ENCODE measurements at places on chromosomes 2 and 18.

DNA sequence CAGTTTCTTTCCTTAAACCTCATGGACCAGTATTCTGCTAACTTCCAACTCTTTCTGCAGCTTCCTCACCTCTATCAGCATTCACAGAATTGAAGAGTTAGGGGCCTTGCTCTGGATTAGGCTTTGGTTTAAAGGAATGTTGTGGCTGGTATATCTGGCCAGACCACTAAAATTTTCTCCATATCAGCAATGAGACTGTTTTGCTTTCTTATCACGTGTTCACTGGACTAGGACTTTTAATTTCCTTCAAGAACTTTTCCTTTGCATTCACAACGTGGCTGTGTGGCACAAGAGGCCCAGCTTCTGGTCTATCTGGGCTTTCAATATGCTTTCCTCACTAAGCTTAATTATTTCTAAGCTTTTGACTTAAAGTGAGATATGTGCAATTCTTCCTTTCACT lies 33.4 kb downstream of the SP3 start:
- DNase-seq, result no peak

- no peak for DNase-seq
These were observed 138.2 kb downstream of the DOK6 start for GRCh38 chr18:69538849-69539248.

DNA sequence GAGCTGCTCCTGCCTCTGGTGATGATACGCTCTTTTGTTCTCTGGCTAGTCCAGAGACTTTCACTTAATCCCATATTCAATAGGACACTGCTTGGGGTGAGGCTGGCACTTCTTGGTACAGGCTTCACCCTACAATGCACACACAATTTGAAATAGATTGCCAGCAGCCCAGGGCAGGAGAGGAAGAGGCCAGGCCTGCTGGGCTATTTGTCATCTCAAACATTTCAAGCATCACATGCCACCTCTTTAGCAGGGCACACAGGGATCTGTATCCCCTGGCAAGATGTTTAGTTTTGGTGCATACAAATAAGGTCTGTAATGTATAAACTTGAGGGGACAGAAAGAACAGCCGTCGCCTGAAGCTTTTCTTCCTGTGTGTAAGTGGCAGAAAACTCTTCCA lies 120.4 kb downstream of the CHST9 start:
- no peak for DNase-seq

GRCh38 chr2:221156062-221156734 lies 415.9 kb downstream of the EPHA4 start:
- DNase-seq, result no peak

DNA sequence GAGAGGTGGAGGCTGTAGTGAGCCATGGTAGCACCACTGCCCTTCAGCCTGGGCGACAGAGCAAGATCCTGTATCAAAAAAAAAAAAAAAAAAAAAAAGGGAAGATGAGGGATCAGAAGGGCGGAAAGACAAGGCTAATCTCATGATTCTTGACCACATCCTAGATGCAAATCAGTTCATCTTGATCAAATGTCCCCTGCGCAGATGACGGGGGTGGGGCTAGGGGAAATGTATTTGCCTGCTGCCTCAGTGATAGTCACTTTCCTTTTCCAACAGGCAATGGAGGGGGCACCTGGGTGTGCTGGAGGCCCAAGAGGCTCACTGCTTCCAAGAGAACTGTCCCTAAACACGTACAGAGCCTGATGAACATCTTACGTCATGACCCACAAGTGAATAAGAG lies 3.7 kb upstream of the EMILIN2 start:
- no peak for DNase-seq
